ENCODE measurements at places on chromosomes 2 and 18.

- no peak for DNase-seq
These were observed 260.9 kb downstream of the CYRIA start for GRCh38 chr2:16404551-16405300.

DNA sequence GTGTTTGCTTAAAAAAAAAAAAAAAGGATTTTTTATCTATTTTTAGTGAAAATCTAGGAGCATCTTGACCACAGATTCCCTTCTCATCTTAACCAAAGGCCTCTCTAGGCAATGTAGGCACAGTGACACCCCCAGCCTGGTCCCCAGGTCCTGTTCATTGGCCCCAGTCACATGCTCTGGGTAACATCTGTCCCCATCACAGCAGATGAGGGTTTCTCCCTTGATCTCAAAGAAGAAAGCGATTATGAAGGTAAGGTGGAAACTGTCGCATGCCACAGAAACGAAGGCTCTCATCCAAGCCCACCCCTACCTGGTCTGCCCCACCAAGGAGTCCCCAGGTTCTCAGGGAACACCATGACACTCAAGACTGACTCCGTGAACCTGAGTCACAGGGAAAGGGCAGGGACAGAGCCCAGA is 4.7 kb downstream of the HS6ST1 start:
- DNase-seq, result no peak

DNA sequence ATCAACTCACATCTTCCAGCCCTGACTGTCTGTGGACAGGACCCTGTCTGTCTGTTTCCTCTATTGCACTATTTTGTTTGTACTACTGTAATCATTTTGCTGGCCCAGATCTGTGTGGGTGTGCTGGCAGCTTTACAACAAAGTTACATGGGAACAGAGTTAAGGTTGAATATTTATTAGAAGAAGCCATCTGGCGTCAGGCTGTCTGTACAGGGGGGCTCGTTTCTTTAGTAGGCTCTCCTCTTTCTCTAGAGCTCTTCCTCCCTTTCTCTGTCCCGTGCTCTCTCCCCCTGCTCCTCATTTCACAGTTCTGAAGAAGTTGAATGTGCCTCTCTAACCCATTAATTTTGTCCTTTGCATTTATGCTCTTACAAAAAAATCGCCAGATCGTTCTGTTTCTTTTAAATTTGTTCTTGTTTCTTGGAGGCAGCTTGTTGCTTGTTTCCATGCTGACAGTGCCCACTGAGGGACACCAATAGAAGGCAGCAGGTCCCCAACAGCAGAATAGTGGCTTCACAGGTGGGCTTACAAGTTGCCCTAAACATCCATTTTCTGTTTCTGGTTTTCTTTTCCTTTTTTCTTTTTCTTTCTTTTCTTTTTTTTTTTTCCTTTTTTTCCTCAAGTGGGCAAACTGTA is 315.2 kb upstream of the ZEB2 start:
- no peak for DNase-seq

- DNase-seq, result no peak
These were observed 12.7 kb upstream of the KCNJ13 start for GRCh38 chr2:232789082-232789481.

DNA sequence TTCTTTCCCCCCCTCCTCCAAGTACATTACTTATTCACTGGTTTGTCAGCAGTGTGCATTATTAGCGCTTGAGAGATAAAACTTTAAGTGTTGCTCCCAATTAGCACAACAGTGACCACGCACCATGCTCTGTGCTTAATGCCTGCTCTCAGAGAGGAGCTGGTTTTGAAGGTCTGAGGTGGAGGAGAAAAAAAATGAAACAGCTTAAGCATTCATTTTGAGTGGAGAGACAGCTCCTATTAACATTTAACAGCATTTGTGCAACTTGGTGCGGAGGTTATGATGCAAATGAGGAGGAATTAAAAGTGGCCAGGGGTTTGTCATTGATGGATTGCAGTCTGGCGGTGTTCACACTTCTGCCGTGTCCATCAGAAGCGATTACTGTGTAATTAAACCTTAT is 141.8 kb downstream of the FIGN start:
- DNase-seq, result no peak

DNA sequence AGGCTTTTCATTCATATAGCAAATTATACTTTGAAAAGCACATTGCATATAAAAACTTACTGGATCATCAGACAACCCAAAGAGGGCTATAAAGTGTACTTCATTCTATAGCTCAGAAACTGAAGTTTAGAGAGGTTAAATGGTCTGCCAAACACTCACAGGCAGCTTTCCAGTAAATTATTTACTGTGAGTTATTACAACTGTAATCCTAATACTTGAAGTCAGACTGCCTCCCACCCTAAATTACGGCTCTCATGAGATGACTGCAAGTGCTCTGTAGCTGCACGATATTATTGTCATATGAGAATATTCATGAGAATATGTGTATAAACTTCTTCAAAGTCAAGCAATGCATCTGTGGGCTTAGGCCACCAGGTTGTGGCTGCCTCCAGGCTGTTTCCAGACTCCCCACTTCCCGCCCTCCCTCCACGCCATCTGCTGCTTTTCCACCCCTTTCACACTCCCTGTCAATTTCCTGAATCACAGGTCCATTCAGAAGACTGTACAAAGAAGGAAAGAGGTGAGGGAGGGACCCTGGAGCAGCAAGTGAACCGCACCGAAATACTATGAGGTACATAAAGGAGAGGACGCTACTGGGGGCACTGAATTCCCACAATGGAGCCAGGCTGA is 111.1 kb upstream of the SPOPL start:
- no peak for DNase-seq

GRCh38 chr2:78486565-78486964 is 538.9 kb upstream of the REG3G start:
- DNase-seq, result no peak

DNA sequence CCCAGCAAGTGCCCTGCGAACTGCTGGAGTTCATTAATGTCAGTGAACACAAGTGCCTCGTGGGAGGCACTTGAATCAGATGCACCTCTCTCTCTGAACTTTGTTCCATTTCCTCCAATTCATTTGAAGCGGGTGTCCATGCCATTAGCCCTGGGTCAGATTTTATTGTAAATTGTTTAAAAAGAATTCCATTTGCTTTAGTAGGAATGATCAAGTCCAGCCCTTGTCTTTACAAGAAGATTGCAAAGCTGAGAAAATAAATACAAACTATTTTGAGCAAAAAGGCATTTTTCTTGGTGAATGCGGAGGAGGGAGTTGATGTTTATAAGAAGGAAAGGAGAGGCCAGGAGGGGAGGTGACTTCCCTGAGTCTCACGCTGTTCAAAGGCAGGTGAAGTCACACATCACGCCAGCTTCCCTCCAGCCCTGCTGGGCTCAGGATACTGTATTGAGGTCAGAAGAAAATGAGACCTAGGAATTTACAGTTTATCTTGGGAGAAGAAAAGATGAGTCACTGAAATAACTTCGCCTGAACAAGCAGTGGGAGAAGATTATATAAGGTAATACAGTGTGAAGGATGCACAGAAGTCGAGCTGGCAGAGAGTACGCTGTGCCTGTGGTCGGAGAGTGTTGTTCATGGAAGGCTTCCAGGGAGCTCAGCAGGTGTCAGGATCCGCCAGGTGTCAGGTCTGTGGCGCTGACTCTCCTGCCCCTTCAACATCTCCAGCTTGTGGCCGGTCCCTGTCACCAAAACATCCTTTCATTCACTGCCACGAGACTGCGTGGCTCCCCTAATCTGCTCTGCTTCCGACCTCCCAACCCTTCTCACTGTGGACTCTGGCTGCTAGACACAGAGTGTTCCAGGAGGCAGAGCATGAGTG is 36.5 kb downstream of the EFR3B start:
- DNase-seq, result no peak

GRCh38 chr2:191710411-191710900 is 32.5 kb downstream of the NABP1 start:
- DNase-seq, result no peak

- no peak for DNase-seq
These were observed 76.9 kb downstream of the CCDC93 start for GRCh38 chr2:117936871-117937428.

GRCh38 chr18:41226186-41226585 is 728.8 kb upstream of the PIK3C3 start:
- no peak for DNase-seq

DNA sequence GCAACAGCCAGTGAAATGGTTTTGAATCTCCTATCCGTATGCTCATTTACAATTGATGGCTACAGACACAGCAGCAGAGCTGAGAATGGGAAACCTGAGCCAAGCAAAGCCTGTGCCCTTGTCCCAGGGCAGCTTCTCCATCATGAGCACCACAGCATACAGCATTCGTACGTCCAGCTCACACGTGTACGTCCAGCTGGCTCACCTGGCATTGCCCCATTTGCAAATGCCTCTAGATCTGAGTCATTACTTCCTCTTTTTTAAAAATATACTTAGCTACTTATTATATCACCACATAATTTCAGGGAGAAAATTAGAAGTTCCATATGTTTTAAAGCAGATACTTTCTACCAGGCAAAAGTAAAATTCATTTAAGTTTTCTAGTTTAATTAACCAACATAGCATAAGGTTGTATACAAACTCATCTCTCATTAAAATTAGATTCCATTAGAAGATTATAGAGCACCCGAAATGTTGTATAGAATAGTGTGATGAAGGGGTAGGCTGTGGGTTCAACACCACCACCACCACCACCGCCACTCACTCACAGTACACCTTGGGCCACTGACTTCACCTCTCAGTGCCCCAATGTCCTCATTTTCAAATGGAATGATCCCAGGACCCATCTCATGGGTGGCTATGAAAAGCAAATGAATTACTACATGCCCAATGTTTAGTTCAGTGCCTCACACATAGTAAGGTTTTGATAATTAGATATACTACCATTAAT is 31.4 kb upstream of the TMEM177 start:
- no peak for DNase-seq

- DNase-seq, result no peak
These were observed 132.3 kb downstream of the UXS1 start for GRCh38 chr2:106061611-106062349.

DNA sequence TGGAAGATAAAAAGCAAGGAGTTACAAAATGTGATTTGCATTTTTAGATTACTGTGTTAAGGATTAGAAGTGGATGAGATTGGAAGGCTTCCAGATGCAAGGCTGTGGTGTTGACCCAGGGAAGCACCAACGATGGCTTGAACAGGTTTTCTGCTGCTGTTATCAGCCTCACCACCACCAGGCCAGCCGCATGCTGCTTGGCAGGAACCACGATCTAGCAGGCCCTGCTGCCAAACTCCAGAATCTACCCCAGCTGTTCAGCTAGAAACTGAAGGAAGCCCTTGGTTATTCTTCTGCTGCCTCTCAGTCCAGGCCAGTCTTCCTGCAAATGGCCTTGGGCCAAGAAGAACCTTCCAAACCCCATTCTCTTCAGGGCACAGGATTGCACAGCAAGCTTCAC is 133.9 kb downstream of the MTCL1 start:
- no peak for DNase-seq

DNA sequence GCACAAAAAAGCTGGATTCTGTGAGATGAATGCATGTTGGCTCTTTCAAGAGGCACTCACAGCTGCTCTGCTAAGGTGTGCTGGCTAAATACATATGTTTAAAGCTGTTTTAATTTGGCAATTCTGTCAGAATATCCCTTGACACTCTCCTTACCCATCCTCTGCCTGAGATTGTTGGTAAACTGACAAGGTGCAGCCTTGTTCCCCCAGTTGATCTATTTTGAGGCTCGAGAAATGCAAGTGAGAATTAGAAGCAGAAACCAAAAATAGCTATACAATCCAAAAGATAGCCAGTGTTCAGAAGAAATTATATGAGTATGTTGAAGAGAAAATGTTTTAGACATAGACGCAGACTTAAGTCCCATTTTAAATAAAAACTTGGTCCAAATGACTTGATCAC is 971.7 kb upstream of the GYPC start:
- DNase-seq, result no peak

GRCh38 chr2:202025816-202026215 is 7.8 kb upstream of the FZD7 start:
- DNase-seq, result no peak

GRCh38 chr2:20434588-20435294 is 12.1 kb upstream of the RHOB start:
- no peak for DNase-seq

GRCh38 chr18:62452280-62452831 is 70.5 kb upstream of the ZCCHC2 start:
- DNase-seq, result no peak

GRCh38 chr2:20172273-20173055 is 52.5 kb downstream of the SDC1 start:
- DNase-seq, result no peak

DNA sequence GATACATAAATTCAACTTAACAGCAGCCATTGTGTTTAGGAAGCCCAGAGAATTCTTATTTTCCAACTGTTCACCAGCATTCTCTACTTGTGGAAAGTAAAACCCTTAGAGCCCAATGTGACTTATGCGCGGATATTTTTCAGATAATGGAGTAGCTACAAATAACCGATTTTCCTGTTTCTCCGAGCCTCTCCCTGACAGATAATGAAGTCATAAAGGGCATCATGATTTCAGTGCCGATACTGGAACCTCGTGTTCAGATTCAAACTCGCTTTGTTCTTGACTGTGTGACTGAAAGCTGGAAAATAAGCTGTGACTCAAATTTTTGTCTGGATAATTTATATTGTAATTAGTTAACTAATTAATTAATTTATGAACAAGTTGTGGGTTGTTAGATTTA is 228.2 kb downstream of the VAPA start:
- DNase-seq, result no peak

DNA sequence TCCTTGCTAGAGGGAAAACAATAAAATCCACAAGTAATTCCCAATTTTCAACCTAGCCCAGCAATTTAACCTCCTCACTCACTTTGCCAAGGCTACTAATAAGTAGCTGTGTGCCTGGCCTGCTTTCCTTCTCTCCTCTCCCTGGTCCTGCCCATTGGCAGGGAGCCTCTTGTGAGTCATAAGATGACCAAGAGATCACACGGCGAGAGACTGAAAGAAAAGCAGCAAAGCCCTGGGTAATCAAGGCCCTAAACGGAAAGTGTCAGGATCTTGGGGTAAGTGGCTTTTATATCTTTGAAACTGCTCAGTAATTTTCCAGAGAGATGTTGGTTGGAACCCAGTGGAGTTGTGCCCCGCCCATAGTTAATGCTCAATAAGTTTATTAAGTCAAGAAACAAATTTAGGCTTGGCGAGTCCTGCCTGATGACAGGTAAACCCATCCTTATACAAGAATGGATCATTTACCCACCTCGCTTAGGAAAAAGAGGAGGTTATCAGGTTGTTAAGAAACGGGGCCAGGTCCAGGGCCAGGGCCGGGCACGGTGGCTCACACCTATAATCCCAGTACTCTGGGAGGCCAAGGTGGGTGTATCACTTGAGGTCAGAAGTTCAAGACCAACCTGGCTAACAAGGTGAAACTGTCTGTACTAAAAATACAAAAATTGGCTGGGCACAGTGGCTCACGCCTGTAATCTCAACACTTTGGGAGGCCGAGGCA is 10.0 kb upstream of the ADAM17 start:
- no peak for DNase-seq

- DNase-seq, result no peak
These were observed 5.2 kb downstream of the D2HGDH start for GRCh38 chr2:241739651-241740050.
